ENCODE measurements at places on chromosomes 11 and 22.

- DNase-seq, result no peak
These were observed 97.4 kb downstream of the NTM start for GRCh38 chr11:131467645-131468394.

- no peak for DNase-seq
These were observed 4.3 kb upstream of the OR2AG1 start for GRCh38 chr11:6778518-6778917.

DNA sequence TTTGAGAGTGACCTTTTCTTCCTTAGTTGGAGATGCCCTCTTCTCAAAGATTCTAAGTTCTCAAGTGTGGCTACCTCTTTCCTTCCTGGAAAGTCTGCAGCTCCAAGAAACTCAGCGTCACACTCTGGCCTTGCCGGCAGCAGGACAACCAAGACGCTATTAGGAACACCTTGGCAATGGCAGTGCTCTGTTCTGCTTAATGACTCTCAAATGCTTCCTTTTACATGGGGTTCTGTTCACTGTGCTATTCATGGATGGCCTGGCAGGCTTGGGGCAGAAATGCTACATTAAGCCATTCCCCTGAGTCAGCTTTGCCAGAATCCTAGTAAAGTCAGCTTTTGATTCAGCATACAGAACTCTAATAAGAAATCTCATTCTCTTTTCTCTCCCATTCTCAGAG, 25.9 kb downstream of the LARGE2 start:
- no peak for DNase-seq

DNA sequence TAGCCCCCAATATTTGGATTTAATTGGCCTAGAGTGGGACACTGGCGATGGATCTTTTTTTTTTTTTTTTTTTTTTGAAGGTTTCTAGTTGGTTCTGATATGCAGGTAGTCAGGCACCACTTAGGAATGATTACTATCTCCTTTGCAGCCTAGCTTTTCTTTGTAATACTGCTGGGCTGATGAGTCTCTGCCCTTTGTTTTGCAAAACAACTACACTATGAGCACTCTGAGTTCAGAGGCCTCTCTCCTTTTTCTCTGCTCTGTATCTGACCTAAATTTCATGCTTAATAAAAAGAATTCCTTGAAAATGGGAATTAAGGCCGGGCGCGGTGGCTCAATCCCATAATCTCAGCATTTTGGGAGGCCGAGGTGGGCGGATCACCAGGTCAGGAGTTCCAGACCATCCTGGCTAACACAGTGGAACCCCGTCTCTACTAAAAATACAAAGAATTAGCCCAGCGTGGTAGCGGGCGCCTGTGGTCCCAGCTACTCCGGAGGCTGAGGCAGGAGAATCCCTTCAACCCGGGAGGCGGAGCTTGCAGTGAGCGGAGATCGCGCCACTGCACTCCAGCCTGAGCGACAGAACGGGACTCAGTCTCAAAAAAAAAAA, 1312.3 kb downstream of the FAM181B start:
- DNase-seq, result no peak

GRCh38 chr22:50270666-50271394, 650 bp upstream of the MAPK11 start:
- no peak for DNase-seq

DNA sequence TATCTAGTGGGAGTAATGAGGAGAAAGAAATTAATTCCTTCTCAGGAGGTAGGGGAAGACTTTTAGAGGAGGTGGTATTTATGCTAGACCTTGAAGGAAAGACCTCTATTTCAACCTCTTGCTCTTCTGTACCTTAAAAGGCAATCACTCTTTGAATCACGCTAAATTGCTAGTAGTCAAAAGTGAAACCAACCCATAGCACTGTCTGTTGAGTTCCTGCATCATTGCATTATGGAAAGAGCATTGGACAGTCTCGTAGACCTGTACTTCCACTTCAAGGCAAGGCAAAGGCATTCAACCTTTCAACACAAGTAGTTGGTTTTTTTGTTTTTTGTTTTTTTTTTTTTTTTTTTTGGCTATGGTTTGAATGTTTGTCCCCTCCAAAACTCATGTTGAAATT, 770.4 kb downstream of the ETS1 start:
- DNase-seq, result no peak

- DNase-seq, result no peak
These were observed 21.3 kb downstream of the MORC2 start for GRCh38 chr22:30947173-30947815.

GRCh38 chr11:117796456-117796871, 552 bp downstream of the DSCAML1 start:
- DNase-seq, result no peak

DNA sequence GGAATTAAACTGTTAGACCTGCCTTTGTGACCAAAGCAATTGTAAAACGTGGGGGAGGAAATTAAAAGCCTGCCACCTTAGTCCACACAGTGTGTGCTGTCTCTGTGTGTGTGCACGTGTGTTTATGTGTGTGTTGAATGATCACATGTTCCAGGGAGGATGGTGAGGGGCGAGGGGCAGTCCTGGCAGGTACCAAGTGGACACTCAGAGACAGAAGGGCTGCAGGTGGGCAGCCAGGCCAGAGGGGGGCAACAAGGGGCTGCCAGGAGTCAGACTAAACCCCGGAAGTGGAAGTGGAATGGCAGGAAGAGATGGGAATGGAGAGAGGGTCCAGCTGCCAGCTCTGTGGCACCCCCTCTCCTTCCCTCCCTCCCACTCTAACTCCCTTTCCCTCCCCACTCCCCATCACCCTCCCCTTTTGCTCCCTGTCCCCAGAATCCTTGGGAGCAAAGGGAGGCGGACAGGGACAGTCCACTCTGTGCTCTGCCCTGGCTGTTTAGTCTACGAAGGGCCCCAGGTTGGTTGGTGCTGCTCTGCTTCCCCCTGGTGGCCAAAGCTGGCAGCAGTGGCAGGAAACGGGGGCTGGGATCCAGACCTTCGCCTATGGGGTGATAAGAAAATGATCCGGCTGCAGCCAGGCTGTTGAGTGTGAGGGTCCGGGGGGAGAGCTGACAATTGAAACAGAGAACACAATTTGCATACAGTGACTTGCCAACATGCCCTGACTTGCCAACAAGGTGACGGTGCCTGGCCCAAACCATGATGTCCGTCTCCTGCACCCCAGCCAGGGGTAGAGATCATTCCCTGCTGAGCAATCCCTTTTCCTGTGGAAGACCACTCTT, 24.4 kb downstream of the P2RY2 start:
- DNase-seq, result no peak

GRCh38 chr11:105206633-105207032, 67.1 kb upstream of the CARD18 start:
- no peak for DNase-seq

GRCh38 chr22:49470741-49471503, 356.8 kb downstream of the BRD1 start:
- no peak for DNase-seq

DNA sequence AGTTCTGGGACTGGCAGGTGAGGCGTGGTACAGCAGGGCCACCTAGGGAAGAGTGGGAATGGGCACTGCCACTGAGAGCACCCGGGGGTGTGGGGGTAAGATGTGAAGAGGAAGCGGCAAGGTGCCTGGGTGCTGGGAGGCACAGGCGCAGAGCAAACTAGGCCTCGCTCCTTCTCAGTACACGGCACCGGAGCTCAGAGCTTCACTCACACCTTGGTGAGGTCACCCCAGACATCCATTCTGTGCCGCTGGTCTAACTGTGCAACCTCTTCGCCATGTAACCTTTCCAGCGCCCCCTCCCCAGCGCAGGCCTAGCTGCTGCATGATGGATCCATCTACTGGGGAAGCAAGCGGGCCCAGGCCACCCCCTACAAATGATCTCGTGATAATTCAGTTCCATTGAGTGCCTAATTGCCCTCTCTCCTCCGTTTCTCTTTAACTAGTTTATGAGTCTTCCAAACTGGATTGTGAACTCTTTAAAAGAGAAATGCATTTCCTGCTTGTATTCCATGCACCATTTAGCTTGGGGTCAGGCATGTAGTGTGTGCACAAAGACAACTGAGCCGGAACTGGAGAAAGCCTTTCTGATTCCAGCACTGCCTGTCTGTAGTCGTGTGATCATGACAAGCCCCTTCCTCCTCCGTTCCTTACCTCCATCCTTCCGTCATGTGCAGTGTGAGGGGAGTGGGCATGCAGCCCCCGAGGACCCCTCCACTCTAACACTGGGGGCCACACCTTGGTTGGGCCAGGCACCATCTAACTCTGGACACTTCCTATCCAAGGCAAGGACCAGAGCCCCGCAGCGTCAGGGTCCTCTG, 1475.2 kb downstream of the TBC1D22A start:
- no peak for DNase-seq

DNA sequence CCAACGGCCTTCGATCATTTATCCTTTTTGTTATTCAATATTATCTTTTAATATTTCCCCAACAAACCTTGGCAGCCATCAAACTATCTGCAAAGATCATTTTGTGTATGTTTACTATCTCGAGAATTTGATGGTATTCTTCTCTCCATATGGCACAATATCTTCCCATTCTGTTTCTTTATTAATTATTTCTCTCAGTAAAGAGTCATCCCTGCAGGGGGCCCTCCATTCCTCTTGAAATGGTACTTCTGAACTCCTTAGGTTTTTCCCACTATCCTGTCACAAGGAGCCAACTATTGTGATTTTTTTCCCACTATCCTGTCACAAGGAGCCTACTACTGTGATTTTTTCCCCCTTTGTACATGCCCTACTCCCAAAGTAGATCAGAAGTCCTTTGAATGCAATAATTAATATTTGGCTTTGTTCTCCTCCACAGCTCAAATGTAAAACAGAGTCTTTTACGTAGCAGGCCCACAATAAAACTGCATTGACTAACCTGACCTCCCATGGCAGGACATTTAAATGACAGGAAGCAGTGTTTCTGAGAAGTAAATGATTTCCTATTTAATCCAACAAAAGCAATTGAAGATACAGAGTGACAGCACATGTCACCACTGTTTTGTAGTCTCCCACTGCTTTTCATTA, 43.3 kb downstream of the PDGFD start:
- no peak for DNase-seq

DNA sequence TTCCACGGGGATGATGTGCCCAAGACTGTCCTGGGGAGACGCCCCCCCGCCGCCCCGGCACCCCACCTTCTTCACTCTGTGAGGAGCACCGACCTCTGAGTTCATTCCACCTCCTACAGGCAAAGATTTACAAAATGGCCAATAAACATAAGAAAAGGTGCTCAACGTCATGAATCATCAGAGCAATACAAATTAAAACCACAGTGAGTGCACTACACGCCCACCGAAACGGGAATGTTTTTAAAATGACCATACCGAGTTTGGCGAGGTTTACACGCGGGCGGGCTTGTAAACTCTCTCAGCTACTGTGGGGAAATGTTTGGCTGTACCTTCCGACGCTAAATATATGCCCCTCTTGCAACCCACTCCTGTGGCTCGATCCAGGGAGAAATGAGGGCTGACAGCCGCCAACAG, 7.9 kb downstream of the NPTXR start:
- DNase-seq, result no peak

DNA sequence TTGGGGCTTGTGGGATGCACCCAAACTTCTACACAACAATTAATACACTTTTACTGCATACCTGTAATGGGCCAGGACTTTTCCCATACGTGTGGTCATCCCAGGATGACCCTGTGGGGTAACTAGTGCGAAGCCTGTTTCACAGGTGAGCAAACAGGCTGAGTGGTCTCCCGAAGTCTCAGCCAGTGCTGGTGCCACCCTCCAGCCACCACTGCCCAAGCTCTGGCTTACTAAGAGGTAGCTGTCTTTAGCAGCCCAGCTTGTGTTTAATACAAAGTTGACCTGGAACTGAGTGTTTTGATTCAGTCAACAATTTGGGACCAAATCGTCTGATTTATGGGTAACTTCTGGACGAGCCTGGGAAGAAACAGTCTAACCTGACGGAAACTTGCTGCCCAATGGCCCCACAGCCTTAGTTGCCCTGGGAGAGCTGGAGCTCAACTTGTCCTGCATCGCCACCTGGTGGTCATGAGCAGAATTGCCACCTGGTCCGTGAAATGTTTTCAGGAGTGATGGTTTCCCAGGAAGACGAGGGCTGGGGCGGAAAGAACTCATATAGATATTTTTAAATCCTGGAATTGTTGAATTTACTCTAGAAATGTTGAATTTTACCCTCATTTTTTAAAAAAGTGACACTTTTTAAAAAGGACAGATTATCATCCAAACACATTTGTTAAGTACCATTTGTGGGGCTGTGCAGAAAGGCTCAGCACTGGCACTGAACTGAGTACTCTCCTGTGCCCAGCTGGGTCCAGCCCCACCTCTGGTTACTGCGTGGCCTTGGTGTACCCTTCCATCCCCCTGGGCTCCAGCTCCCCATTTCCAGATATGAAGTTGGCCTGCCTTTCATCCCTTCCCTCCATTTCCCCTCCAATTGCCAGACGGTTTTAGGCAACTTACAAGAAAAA, 95.5 kb upstream of the PARVA start:
- DNase-seq, result peak; percentile 6

GRCh38 chr11:19879307-19880087, 166.9 kb downstream of the NAV2 start:
- DNase-seq, result no peak

GRCh38 chr11:8069771-8070170, 11.2 kb upstream of the TUB start:
- DNase-seq, result no peak

- no peak for DNase-seq
These were observed 806 bp upstream of the SAAL1 start for GRCh38 chr11:18106688-18107087.

DNA sequence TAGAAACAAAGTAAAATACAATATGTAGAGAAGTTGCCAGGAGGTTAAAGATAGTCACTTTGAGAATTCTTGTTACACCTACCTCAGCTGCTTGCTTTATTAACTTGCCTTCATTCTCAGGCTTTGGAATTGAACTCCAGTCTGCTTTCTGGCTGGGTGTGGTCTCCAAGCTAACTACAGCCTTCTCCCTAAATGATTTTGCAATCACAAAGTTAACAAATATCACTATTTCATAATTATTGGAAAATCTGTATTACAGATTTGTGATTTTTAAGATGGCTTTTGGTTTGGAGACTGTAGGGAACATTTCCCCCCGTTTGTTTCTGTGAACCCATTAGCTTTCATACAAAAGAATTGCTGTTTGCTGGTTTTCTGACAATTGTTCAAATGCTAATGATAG, 2.2 kb downstream of the PLAAT5 start:
- no peak for DNase-seq

DNA sequence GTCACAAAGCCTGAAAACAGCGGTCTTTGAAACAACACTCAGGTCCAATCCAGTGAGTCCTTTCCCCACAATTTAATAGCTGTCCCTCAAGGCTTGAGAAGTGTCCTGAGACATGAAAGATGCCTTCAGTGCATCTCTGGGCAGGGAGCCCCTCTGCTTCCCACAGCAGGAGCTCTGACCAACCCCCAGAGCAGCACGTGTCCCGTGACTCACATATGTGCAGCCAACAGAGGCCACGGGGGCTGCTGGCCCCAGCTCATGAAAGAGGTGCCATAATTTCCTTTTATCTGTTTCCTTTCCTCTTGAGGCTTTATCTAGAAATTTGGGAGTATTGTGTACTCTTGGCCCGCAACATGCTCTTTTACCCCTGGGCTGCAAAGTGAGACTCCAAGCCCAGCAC, 33.2 kb upstream of the LMO1 start:
- no peak for DNase-seq
